Calu3 (cell line): ENCODE measurements at places on chromosomes 2 and 18. TPM values are rescaled to one million over a fixed set of nuclear protein-coding genes. Genes with fewer than 3 reads are reported as not detected.

ARHGAP15 gene
- 1.2 TPM in 1 of 2 replicates, not detected in the other for total RNA-seq

ANKRD30B gene
- not detected in 2 replicates for total RNA-seq

CIDEA gene
- not detected in 2 replicates for total RNA-seq

EGR4 gene
- total RNA-seq, result 0.68 and 0.81 TPM in 2 replicates

IGFBP5 gene
- total RNA-seq, result 8.7 and 14.8 TPM in 2 replicates

CMPK2 gene
- total RNA-seq, result 26.6 and 76.6 TPM in 2 replicates

HOXD12 gene
- total RNA-seq, result not detected in 2 replicates

UPP2 gene
- not detected in 2 replicates for total RNA-seq

TSPYL6 gene
- total RNA-seq, result not detected in 2 replicates

CPLX4 gene
- total RNA-seq, result not detected in 2 replicates

DNA sequence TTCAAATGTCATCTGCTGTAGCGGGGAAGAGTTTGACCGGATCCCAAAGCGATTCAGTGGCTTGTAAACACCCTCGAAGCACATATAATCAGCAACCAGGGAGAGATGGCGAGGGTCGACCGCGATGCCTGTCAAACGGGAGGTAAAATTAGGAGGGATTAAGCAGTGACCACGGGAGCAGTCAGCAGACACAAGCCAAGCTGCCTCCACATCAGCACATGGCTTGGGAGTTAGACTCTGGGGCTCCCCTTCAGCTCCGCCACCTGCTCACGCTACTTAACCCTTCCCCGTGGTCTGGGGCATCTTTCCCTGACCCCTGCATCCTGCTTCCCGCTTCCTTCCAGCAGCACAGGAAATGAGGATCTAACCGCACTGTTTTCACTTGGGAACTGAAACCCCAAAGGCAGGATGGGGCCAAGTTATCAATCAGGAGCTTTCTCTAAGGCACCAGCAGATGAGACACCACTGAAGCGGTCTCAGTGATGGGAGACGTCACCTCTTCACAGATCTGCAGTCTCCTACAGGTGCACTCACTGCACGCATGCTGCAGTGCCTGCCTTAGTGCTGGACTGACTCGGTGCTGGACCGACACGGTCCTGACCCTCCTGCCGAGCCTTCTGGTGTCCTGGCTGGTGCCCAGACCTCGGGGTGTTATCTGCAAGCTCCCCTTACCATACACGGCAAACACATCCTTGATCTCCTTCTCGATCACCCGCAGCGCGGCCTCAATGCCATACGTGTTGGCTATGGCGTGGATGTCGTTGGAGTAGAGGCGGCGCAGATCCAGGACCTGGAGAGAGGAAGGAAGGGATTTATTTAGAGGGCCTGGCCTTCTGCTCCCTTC lies 77.5 kb downstream of the POLR1A start:
- H3K36me3 ChIP-seq, result peaks cover 36% of the 10 kb centered on the region
- H3K27me3 ChIP-seq, result no peaks in the 10 kb centered on the region
- no peak for DNase-seq
- no peaks in the 10 kb centered on the region for H3K4me1 ChIP-seq
- H3K4me3 ChIP-seq, result no peak overlapping the region
- H3K27ac ChIP-seq, result no peak overlapping the region

DNA sequence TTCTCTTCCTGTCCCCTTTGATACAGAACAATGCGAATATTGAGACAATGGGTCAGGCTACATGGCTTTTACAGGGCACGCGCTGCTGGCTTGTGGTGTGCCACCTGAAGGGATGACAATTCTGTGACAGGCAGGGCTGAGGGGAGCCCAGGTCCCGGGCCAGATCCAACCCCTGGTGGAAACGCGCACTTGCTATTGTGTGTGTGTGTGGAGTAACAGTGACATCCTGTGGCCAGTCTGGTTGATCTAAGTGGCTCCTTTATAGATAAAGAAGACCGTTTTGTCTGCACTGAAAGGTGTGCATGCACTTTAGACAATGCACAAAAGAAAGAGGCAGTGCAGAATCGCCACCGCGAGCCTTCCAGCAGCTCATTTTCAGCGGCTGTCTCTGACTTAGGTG lies 273.6 kb downstream of the HRH4 start:
- H3K27me3 ChIP-seq, result peaks cover 19% of the 10 kb centered on the region
- no peaks in the 10 kb centered on the region for H3K4me1 ChIP-seq
- no peaks in the 10 kb centered on the region for H3K36me3 ChIP-seq
- DNase-seq, result peak; percentile 19

DNA sequence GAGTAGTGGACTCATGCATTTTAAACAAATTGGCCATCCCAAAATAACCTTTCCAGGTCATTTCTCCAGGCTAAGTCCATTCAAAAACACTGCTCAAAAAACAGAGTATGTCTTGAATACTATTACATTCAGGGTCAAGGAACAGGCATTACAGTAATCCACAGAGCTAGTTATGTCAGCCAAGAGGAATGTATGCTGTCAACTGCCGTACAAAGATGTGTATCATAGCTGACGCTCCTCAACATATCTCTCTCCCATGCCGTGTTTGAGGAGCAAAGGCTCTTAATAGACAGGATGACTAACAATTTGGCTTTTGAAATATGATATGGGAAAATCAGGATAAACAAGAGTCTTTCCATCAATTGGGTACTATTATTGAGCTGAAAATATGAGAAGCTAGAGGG lies 68.8 kb upstream of the KCTD1 start:
- H3K4me3 ChIP-seq, result no peak overlapping the region
- H3K27me3 ChIP-seq, result no peaks in the 10 kb centered on the region
- no peak overlapping the region for H3K27ac ChIP-seq
- peak; percentile 12 for DNase-seq

DNA sequence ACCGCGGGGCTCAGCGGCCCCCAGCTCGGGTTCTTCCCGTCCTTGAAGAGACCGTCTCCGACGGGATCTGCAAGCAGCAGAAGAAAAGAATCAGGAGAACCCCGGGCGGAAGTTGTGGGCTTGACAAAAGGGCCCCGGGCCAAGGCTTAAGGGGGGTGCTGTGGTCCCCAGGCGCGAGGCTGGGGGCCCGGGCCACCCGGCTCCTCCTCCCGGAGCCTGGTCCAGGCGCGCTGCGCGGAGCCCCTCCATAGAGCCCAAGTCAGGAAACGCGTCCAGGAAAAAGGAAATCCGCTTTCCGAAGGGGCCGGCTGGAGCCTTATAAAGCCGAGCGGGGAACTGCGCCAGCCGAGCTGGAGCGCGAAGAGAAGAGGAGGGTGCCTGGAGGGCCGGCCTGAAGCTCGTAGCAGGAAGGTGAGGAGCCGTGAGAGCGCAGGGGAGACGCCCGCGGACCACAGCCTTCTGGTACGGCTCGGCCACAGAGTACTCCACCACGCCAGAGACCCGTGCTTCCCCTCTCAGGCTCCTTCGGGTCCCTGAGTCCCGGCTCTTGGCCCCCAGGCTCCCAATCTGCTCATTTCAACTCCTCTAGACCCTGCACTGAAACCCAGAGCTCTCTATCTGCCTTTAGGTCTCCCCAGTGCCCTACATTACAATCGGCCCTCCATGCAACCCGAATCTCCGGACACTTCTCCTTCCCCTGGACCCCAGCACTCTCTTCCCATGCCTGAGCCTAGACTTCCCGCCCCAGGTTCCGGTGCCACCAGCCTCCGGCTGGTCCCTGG lies 554 bp downstream of the FEV start:
- peaks cover 28% of the 10 kb centered on the region for H3K4me1 ChIP-seq
- H3K4me3 ChIP-seq, result peak overlapping the region; percentile 36
- no peak overlapping the region for H3K27ac ChIP-seq
- peaks cover 100% of the 10 kb centered on the region for H3K27me3 ChIP-seq

- DNase-seq, result peak; percentile 11
- no peaks in the 10 kb centered on the region for H3K36me3 ChIP-seq
- H3K4me3 ChIP-seq, result no peak overlapping the region
- H3K27me3 ChIP-seq, result no peaks in the 10 kb centered on the region
Measured at GRCh38 chr2:210558708-210559107, 2.3 kb downstream of the CPS1 start.

GRCh38 chr2:36680012-36680411 lies 16.5 kb upstream of the VIT start:
- H3K4me3 ChIP-seq, result no peak overlapping the region
- no peaks in the 10 kb centered on the region for H3K36me3 ChIP-seq
- no peak overlapping the region for H3K27ac ChIP-seq
- no peak for DNase-seq
- peaks cover 12% of the 10 kb centered on the region for H3K4me1 ChIP-seq

DNA sequence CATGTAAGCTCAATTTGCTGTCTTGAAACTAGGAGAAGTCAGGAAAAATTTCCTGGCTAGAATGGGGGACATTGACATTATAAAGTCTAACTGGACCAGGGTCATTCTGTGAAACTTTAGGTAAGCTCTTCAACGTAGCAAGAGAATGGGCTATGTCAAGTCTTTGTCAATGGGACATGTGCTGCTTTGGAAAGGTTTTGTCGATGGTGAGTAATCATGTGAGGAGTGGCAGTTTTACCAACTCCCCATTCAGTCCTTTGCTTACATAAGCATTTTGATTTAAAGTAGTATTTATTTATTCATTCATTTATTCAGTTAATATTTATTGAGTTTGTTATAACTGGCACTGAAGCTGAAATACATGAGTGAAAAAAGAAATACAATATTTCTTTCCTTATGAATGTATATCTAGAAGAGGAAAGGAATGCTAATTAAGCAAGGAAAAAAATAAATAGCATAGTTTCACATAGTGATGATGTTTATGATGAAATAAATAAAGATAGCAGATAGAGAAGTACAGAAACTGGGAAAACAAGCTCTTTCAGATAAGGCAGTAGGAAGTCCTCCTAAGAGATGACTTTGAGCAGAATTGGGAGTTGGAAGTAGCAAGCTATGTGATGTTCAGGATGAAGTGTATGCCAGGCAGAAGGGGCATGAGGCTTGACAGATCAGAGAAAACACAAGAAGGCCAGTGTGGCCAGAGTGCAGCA lies 25.4 kb upstream of the RAB27B start:
- peaks cover 16% of the 10 kb centered on the region for H3K4me1 ChIP-seq
- no peak overlapping the region for H3K27ac ChIP-seq
- no peak overlapping the region for H3K4me3 ChIP-seq

DNA sequence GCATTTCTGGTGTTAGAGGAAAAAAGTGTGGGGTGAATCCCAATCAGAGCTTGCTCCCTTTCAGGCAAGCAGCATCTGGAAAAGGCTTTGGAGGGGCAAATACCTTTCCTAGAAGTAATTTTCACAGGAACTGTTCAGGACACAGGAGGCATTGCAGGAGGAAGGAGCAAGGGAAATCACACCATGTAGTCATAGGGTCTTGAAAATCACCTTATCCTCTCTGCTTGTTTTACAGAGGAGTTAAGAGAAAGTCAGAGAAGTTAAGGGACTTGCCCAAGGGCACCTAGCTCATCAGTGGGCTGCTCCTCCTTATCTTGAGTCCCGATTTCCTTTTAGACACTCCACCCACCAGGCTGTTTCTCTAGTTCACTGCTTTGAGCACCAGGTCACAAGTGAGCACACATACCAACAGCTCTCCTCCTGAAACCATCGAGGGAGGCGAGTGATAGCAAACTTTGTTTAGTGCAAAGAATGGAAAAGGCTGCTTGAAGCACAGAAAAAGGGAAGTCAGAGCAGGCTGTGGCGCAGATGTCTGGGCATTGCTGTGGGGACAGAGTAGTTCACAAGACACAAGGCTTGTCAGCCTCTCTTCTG lies 89.2 kb upstream of the CXCR4 start:
- no peak overlapping the region for H3K27ac ChIP-seq
- peaks cover 6% of the 10 kb centered on the region for H3K36me3 ChIP-seq
- no peak for DNase-seq
- peaks cover 21% of the 10 kb centered on the region for H3K4me1 ChIP-seq
- no peaks in the 10 kb centered on the region for H3K27me3 ChIP-seq

GRCh38 chr18:48167897-48168253 lies 237.4 kb upstream of the SMAD2 start:
- H3K36me3 ChIP-seq, result peaks cover under 1% of the 10 kb centered on the region
- no peak for DNase-seq
- H3K27ac ChIP-seq, result no peak overlapping the region
- H3K4me1 ChIP-seq, result peaks cover 7% of the 10 kb centered on the region

GRCh38 chr2:158968396-158969161 lies at the start of gene TANC1:
TSS of gene TANC1 (plus strand) at chr2:158968640. CDS start at chr2:159065911, 97,271 bp downstream.
- H3K27ac ChIP-seq, result peak within 1 kb of the TSS; percentile 88
- H3K4me3 ChIP-seq, result peak within 1 kb of the TSS; percentile 99
- H3K4me1 ChIP-seq, result peaks cover 36% of the 10 kb centered on the region
- peaks cover 38% of the 10 kb centered on the region for H3K36me3 ChIP-seq
- no peaks in the 10 kb centered on the region for H3K27me3 ChIP-seq
- DNase-seq, result peak; percentile 95

GRCh38 chr2:158979772-158980171 lies 11.3 kb downstream of the TANC1 start:
- no peak overlapping the region for H3K27ac ChIP-seq
- no peaks in the 10 kb centered on the region for H3K27me3 ChIP-seq
- no peak overlapping the region for H3K4me3 ChIP-seq
- no peak for DNase-seq
- no peaks in the 10 kb centered on the region for H3K36me3 ChIP-seq

GRCh38 chr2:214169736-214170135 lies 241.1 kb upstream of the VWC2L start:
- DNase-seq, result no peak
- no peak overlapping the region for H3K4me3 ChIP-seq
- H3K36me3 ChIP-seq, result no peaks in the 10 kb centered on the region
- H3K4me1 ChIP-seq, result peaks cover 6% of the 10 kb centered on the region

DNA sequence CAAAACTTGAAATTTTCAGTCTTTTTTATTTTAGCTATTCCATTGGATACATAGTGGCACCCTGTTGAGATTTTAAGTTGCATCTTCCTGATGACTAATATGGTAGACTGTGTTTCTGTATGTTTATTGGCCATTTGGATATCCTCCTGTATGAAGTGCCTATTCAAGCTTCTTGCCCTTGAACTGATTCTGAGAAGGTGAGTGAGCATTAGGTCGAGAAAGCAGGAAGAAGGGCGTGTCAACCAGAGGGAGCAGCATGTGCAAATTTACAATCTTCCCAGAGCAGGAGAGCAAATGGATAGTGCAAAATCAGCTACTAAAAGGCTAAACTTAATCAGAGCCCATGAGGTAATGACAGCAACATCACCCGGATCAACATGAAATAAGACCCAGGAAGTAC lies 8.6 kb downstream of the INPP1 start:
- no peaks in the 10 kb centered on the region for H3K27me3 ChIP-seq
- no peak overlapping the region for H3K27ac ChIP-seq

GRCh38 chr18:59744271-59744721 lies 47.1 kb upstream of the CCBE1 start:
- peaks cover 9% of the 10 kb centered on the region for H3K4me1 ChIP-seq
- no peak overlapping the region for H3K27ac ChIP-seq
- no peak for DNase-seq
- no peaks in the 10 kb centered on the region for H3K27me3 ChIP-seq
- no peaks in the 10 kb centered on the region for H3K36me3 ChIP-seq

GRCh38 chr2:235639428-235639773 lies 145.6 kb downstream of the AGAP1 start:
- no peak for DNase-seq
- no peak overlapping the region for H3K27ac ChIP-seq
- H3K36me3 ChIP-seq, result peaks cover 15% of the 10 kb centered on the region
- no peaks in the 10 kb centered on the region for H3K4me1 ChIP-seq
- no peaks in the 10 kb centered on the region for H3K27me3 ChIP-seq
- no peak overlapping the region for H3K4me3 ChIP-seq
